Liver (tissue), 10 donors: ENCODE measurements at places on chromosomes 13 and 19. TPM values are rescaled to one million over a fixed set of nuclear protein-coding genes. Genes with fewer than 3 reads are reported as not detected.

Gene ZSWIM4
- 1.6 TPM for total RNA-seq

Gene CRB3
- total RNA-seq: 34.3 TPM

Gene ZNF69
- total RNA-seq: 12.0 TPM

Gene PRR22
- total RNA-seq: 0.42 TPM

Gene SIGLEC12
- 5.0 TPM for total RNA-seq

Gene GPR12
- not detected for total RNA-seq
